Hematopoietic multipotent progenitor cell (in vitro differentiated cells): ENCODE measurements at places on chromosomes 6 and 20. TPM values are rescaled to one million over a fixed set of nuclear protein-coding genes. Genes with fewer than 3 reads are reported as not detected.
A peak's percentile ranks its signal among the peaks of the same experiment; 100 is the strongest.

DNA sequence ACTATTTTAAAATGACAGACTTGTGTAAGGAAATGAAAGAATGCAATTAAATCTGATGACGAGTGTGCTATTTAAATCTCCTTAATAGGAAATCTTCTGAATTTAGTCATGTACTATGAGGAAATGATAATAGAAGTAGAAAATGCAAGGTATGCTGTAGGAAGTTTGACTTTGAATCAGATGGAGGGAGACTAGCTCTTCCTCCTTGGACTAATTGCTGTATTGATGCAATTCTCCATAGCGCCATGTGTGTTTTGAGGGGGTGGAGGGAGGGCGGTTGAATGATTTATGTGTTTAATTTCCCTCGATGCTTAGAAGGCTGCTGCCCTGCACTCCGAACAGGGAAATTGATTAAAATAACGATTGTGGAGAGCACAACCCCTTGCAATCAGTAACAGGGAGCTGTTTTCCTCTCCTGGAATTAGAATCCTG lies 214.4 kb upstream of the PRND start:
- DNase-seq, result no peak

GRCh38 chr6:155628306-155628705 lies 172.7 kb upstream of the NOX3 start:
- no peak for DNase-seq

- no peak for DNase-seq
These were observed 127.1 kb upstream of the AHI1 start for GRCh38 chr6:135624402-135625295.

Gene GPX5
- total RNA-seq, result not detected

Gene CTAGE9
- total RNA-seq, result not detected

DNA sequence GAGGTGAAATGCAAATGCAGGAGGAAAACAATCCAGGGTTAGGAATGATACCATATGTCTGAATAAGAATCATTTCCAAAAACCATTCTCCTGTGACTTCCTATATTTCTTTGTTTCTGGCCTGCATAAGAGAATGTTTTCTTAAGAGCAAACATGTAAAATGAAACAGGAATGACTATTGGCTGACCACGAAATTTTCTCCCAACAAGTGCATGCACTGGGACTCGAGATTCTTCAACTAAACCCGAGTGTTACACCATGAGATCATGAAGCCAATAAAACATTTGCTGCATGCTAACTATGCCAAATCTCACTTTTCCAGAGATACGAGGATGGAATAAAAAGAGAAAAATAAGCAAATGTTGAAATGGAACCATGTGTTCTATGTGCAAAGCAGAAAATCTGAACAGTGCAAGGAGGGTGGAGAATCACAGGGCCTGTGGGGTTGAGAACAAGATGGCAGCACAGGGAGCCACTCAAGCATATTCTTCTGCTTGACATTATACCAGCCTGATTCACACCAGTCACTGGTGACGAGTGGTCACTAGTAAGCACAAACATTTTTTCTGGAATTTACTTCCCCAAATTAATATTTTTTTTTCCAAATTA lies 212.2 kb upstream of the FOXA2 start:
- no peak for DNase-seq

GRCh38 chr6:42417641-42418112 lies 34.0 kb downstream of the TRERF1 start:
- DNase-seq, result peak; percentile 40

DNA sequence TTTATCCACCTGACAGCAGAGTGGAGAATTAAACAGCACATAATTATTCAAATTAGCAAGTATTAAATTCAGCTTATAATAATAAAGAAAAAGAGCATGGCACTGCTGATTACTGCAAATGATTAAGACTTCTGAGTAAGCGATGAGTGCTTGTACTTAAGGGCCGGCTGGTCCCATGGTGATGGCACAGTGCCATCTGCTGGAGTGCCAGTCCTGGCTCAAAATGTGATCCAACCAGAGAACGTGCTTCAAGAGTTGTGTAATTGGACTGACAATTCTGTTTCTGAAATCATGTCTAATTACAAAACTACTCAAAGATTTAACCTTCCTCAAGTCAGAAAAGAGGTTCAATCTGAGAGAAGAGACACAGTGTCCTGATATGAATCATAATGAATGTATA lies 181.6 kb upstream of the RGS17 start:
- DNase-seq, result peak; percentile 78

Gene LRRC73
- total RNA-seq, result 0.27 TPM

Gene GFRA4
- total RNA-seq, result not detected

DNA sequence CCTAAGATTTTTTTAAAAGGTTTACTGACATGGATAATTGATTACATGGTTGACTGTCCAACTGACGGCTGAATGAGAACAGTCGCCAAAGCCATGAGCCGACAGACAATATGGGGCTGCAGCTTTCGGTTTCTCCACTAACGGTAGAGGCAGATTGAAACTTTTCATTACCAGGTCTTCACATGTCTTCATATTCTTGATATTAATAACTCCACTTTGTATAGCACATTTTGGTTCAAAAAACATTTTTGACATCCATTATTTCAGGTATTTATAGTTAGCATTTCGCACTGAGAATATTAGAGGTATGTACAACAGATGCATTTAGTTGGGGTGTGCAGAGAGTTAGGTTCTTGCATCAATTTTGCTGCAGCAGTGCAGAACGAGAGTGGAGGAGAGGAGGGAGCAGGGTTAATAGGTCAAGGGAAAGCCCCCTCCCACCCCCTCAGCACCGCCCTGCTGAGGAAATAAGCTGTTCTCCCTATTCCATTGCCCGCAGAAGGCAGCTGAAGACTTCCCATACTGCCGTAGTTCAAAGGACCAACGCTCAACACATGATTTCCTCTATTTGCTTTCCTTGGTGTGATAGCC lies 73.6 kb upstream of the ADTRP start:
- no peak for DNase-seq

DNA sequence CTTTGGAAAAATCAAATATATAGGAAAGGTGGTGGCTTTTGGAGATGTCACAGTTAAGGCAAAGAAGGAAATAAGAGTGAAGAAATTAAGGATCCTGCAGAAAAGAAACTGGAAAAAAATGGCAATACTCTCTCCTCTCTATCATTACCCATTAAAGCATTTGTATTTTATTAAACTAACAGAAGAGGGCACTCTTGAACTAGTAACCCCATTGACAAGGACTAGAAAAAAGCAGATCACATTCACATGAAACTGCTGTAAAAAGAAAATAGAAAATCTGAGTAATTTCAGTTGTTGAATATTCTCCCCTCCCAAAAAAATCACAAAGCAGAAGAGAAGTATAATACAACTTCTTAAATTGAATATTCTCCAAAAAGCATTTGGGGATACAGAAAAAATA lies 104.1 kb upstream of the SLC35B3 start:
- peak; percentile 6 for DNase-seq

Gene TMC2
- not detected for total RNA-seq

GRCh38 chr20:1297486-1297885 lies 31.4 kb downstream of the SNPH start:
- no peak for DNase-seq

Gene ZBTB12
- total RNA-seq, result 8.9 TPM

DNA sequence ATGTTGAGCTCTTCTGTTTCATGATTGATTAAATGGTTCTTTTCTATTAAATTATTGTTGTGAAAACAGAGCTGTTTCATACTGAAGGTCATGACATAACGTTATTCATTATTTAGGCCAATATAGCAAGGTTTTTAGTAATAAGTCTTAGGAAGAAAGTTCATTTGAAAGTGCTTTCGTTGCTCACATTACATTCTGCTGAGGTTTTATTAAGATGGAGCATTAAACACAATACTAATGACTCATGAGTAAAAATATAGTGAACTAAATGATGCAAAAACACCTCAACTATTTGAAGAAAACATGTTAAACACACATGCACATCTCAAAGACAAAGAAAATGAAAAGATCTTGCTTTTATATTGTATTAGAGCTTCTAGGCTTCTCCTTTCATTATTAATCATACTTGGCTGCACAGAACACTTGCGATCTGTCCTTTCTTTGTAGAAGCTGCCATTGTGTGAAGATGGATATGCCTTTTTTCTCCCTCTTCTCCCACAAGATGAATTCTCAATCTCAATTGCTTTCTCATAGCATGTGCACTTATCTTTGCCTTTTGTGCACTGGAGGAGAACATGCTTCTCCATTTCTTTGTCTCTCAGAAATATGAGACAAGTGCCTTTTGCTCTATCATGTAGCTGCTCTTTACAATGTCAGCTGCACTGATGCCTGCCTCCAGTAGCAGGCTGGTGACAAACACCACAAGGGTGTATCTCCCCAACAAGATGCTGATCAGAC lies 312.4 kb downstream of the PHF3 start:
- DNase-seq, result no peak

DNA sequence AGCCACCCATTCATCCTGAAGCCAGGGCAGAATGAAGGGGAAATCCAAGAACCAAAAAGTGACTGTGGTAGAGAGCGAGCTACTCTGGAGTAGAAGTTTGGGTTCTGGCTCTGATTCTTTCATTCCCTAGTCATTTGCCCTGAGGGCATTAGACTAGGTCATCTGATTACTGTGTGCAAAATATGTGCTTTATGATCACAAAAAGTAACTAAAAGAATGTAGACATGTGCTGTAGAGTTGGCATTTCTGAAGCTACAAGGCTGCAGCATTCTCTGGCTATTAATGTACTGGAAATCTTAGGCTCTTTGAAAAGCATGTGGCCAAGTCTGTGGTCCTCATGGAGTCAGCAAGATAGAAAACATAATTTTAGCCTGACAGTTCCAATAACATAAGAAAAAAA lies 94.2 kb downstream of the TBC1D7 start:
- no peak for DNase-seq

- DNase-seq, result no peak
These were observed 13.6 kb upstream of the CALHM6 start for GRCh38 chr6:116447496-116448011.

DNA sequence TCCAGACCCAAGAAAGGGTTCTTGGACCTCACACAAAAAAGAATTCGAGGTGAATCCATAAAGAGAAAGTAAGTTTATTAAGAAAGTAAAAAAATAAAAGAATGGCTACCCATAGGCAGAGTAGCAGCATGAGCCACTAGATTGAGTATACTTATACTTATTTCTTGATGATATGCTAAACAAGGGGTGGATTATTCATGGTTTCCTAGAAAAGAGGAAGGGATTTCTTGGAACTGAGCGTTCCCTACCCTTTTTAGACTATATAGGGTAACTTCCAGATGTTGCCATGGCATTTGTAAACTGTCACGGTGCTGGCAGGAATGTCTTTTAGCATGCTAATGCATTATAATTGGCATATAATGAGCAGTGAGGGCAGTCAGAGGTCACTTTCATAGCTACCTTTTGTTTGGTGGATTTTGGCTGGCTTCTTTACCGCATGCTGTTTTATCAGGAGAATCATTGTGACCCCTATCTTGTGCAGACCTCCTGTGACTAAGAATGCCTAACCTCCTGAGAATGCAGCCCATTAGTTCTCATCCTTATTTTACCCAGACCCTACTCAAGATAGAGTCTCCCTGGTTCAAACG lies 44.3 kb downstream of the TENT5A start:
- no peak for DNase-seq

Gene C6orf163
- total RNA-seq, result 0.81 TPM

DNA sequence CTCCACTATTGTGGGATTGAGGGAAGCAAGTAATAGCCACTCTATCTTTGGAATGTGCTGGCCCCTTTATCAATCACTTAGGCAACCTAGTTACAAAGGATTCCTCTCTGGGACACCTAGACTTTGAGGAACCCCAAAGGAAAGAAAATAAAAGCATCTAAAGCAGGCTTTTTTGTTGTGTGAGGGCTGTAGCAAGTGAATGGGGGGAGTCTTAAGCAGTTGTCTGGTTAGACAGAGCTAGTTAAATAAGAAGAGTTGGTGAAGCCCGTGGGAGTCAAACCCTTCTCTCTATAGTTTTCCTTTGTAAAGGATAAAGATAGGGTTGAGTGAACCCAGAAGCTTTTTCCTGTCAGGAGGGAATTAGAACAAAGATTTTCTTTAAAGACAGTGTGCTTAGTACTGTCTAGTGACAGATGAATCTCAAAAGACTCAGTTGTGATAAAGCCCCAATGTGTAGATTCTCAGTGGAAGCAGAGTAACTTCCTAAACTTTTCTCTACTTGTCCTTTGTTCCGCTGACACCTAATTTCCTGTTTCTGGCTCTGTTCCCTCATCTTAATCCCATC lies 63.3 kb downstream of the HDGFL1 start:
- no peak for DNase-seq

DNA sequence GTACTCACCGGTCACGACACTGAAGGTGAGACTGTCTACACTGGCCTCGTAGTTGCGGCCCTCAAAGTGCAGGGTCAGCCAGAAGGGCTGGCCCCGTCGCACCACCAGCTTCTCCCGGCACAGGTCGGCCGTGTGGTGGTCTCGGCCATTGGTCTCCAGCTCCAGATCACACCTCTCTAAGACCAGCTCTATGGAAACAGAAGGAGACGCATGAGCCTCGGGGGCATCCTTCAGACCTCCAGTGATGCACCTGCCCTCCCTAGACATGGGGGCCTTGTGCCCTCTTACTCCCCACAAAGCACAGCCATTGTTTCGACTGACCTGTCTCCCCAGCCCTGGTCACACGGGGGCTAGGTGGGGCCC lies 3.7 kb downstream of the TGM2 start:
- no peak for DNase-seq

GRCh38 chr20:49140411-49140810 lies 47.7 kb downstream of the STAU1 start:
- no peak for DNase-seq

Gene GZF1
- 56.6 TPM for total RNA-seq

DNA sequence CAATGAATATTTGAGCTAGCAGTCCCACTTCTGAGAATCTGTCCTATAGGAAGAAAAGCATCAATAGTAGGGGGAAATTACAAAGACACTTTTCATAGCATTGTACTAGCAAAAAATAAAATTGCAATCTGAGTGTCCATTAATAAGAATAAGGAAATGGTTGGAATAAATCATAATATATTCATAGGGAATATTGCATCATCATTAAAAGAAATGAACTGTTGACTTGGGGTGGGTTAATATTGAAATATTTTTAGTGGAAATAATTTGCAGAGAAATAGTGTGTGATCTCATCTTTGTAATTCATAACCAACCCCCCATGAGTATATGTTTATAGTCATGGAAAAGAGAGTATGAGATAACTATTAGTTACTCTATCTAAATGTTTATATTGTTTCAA lies 12.4 kb downstream of the NFYA start:
- DNase-seq, result no peak

Gene COL9A3
- total RNA-seq, result 0.27 TPM

Gene ARMH2
- 0.54 TPM for total RNA-seq

- DNase-seq, result no peak
These were observed 87.8 kb downstream of the SLC16A10 start for GRCh38 chr6:111175109-111175508.

- no peak for DNase-seq
These were observed 5.0 kb upstream of the BCLAF1 start for GRCh38 chr6:136294621-136295020.

Gene NR2E1
- not detected for total RNA-seq

Gene SLC12A5
- 1.9 TPM for total RNA-seq

Gene GTSF1L
- total RNA-seq, result not detected

Gene MYL9
- 0.81 TPM for total RNA-seq

GRCh38 chr20:9810738-9811137 lies 28.1 kb downstream of the PAK5 start:
- DNase-seq, result no peak
